ENCODE measurements at places on chromosomes 7 and 10. TPM values are rescaled to one million over a fixed set of nuclear protein-coding genes. Genes with fewer than 3 reads are reported as not detected.

Gene PSAP
- 1,332 TPM for total RNA-seq

Gene FRAT1
- 9.4 TPM for total RNA-seq

Gene INSIG1
- 256 TPM for total RNA-seq

Gene GOLGA7B
- 3.3 TPM for total RNA-seq

Gene CDHR1
- 0.66 TPM for total RNA-seq

Gene FAM180A
- total RNA-seq = 13.7 TPM

Gene PDGFA
- total RNA-seq = 51.2 TPM

Gene ACHE
- total RNA-seq = 8.4 TPM

Gene GLI3
- total RNA-seq = 9.8 TPM

Gene MET
- 59.4 TPM for total RNA-seq

Gene OPN4
- not detected for total RNA-seq

Gene CPN1
- not detected for total RNA-seq

Gene BTBD16
- total RNA-seq = 1.2 TPM

Gene TMEM178B
- total RNA-seq = 3.5 TPM

Gene MOGAT3
- total RNA-seq = 0.14 TPM
